HT-29 (cell line): ENCODE measurements at places on chromosomes 4 and X. TPM values are rescaled to one million over a fixed set of nuclear protein-coding genes. Genes with fewer than 3 reads are reported as not detected.

DNA sequence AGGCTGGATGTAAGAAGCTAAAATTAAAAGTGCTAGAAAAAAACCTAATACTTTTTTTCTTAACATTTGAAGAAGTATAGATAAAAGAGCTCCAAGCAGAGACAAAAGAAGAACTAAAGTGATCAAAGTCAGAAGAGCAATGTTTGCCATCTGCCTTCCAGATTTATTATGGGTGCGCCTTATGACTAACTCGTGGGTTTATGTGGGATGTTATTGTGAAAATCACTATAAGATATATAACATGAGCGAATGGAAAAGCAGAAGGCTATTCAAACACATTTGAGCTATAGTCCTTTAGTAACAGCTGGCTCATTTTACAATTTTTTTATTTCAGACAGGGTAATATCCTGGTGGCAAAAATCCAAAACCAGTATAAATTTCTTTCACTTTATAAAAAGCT lies 1040.7 kb downstream of the RAPGEF2 start:
- no peak for DNase-seq

DNA sequence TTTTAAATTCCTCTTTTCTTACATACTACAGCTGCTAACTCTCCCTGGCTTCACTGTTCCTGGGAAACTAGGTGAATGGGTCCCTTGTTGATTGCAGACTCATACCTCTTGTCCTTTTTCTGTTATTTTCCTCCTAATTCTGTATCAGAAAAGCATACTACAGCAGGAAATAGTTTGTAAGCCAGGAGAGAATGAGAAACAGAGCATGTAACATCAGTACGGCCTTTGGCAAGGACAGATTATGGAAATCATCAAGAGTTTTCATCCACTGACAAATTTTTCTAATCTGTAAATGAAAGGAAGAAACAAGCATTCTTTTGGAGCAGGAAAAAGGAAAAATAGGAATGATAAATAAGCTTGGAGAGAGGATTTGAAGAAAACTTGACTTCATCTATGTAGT lies 239.2 kb downstream of the ANTXR2 start:
- DNase-seq: no peak

GRCh38 chr4:112926819-112927218 lies 122.6 kb upstream of the ANK2 start:
- DNase-seq: no peak

DNA sequence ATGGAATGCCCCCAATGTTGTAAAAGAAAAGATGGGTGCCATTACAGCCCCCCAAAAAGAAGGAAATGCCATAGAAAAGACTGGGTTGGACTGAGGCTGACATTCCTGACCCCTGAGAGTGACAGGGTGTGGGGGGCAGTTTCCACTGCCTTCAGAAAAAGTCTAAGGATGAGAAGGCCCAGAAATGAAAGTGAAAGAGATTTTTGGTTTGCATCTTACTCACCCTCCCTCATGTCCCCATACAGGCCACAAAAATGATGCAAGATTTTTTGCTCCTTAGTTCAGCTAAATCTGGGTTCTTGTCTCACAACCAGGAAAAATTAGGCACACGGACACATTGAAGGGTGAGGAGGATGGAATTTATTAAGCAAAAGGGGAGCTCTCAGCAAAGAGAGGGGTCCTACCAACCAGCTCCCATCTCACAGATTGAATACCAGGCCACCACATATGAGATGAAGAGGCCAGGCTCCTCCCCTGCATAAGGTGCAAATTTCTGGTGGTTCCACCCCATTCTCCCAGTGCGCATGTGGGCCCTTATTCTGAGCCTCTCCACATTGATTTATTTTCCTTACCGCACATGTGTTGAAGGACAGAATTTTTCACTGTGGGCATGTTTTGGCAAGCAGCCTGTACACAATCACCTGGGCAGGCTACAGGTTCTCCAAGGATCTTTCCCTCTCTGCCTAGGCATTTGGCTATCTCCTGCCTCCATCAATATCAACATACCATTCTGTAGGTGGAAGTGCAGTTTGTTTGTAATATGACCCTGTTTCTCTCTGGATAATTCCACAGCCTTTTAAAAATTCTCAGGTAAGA lies 18.8 kb downstream of the PPP4R3C start:
- no peak for DNase-seq

The SLC49A3 gene
- 0.56 TPM in 1 of 2 replicates, not detected in the other for total RNA-seq

The LONRF3 gene
- total RNA-seq: 11.4 and 14.2 TPM in 2 replicates

The S100P gene
- total RNA-seq: 412 and 628 TPM in 2 replicates

The HOPX gene
- total RNA-seq: 3.0 TPM in 2 replicates
